ENCODE measurements at places on chromosomes 3 and 15.

GRCh38 chr15:63082366-63082765 is 39.3 kb upstream of the LACTB start:
- no peak for DNase-seq

GRCh38 chr15:79779746-79780145 is 117.1 kb downstream of the MTHFS start:
- DNase-seq = no peak

DNA sequence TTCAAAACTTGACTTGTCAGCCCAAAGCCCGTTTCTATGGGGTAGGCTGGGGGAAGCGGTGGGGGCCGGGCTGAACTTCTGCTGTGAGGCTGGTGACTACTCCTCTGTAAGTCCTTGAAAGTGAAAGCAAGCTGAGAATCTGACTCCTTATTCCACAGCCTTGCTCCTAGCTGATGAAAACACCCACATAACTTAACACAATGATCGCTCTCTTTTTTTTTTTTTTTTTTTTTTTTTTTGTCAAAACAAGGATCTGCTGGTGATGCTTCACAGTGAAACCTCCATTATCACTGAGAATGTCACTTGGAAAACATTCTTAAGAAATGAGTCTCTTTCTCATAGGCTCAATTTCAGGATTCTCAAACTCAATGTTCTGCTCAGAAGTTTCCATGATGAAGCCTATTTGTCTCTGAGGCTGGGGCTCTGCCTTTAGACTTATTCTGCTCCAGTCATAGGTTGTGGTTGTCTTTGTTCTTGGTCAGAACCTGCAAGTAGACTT is 31.4 kb upstream of the TKT start:
- peak; percentile 36 for DNase-seq

DNA sequence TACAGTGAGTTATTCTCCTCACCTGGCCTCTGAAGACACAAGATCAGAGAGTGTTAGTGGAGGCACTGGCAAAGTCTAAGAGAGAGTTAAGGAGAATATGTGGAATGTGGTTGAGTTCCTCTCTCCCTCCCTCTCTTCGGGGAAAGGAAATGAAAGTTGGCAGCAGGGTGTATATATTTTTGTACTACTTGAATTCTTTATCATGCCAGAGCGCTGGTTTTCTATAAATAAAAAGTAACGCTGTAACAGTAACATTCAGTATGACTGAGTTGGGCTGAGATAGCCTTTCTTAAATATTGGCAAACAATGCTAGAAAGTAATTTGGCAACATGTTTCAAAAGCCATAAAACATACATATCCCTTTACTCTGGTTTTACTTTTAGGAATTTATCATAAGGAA is 77.5 kb upstream of the TNFAIP8L3 start:
- DNase-seq = peak; percentile 58

GRCh38 chr3:187210545-187211327 is 13.4 kb downstream of the RTP1 start:
- DNase-seq = peak; percentile 74

DNA sequence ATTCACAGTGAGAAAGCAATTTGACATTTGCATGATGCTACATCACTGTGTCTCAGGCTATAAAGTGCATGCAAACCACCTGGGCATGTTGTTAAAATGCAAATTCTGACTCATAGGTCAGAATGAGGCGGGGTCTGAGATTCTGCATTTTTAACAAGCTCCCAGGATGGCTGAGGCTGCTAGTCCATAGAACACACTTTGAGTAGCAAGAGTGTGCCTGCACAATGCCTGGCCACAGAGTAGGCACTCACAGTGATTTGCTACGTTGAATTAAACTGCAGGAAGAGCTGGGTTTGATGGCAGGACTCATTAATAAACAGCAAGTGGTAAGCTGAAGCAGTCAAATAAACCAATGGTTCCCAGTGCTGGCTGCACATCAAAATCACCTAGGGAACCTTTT is 48.1 kb downstream of the NTRK3 start:
- DNase-seq = no peak

DNA sequence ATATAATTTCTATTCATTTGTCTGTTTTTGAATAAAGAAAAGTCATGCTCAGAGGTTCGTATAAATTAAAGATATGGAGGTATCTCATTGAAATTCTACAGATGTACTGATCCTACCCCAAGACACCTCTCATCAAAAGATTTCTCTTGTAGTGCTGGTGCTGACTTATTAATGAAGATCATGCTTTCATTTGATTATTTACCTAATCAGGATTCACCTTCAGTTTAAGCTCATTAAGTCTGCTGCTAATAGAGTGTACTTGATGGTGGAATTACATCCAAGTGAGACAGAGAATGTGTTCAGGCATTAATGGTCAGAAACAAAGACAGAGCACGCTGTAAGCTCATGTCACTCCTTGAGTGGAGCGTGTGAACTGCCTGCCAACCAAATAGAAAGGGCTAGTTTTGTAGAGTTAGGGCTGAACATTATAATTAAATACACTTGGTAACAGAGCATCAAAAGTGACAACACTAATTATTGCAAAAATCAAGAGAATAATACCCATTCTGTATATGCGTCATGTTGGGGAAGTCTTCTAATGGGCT is 45.5 kb downstream of the KBTBD12 start:
- DNase-seq = no peak

DNA sequence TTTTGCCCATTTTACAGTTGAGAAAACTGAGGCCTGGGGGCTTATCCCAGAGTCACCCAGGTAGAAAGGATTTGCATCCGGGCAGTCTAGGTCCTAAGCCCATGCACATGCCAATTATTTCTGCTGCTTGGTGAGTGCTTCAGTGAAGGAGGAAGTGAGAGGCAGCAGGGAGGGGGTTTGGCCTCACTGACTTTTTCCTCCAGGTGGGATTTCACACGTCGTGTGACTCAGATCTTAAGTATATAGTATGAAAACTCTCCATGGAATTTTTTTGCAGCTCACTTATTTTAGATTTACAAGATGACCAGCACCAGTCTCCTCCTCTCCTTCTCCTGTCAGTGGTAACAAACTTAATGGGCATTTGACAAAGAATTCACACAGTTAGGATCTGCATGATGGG is 4.6 kb downstream of the ITGA11 start:
- peak; percentile 72 for DNase-seq

- DNase-seq = peak; percentile 56
Measured at GRCh38 chr3:100972867-100973266, 20.4 kb downstream of the ABI3BP start.

GRCh38 chr3:130772129-130772528 is 25.5 kb upstream of the PIK3R4 start:
- DNase-seq = no peak

DNA sequence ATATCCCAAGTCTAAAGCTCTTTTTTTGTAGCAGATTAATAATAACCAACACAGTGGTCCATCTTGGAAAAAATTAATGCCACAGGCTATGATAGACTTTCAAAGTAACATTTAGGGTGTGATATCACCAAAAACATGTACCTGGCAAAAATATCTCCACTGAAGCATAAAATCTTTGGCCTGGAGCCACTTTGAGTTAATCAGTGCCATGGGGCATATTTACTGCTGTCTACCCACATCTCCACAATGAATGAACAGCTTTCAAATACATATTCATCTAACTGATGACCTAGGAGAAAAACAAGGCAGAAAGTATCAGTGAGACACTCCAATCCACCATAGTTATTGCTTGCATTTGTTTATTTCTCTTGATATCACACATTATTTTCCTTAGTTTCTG is 296.0 kb upstream of the MDFIC2 start:
- DNase-seq = no peak

DNA sequence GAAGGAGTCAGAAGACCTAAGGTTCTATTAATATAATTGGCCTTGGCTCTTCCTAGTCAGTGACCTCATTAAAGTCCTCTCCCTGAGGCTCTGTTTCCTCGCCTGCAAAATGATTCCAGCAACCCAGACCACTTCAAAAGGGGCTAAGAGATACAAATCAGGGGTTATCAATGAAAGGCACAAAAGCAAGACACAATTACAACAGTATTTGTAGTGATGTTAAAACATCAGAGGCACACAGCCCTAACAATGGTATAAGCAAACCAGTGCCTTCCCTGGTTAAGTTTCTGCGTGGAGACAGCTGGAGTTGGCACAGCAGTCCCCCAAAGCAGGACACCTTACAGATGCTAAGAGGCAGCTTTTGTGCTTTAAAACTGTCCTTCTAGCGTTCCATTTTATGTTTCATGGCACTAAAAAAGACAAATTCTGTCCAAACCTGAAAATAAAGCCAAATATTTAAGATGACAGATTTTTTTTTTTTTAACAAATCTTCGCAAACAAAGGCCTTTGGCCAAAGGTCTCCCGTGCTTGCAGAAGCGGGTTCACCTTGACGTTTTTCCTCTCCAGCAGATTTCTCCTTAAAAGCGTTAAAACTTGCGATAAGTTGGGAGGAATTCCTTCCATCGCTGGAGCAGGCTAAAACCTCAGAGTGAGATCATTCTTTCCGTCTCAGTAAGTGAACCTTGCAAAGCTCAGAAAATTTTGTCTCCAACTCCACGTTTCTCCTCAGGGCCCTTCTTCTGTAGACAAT is 999 bp downstream of the ZNF280D start:
- DNase-seq = peak; percentile 69

- DNase-seq = peak; percentile 41
Measured at GRCh38 chr3:109023656-109024254, 70.1 kb upstream of the GUCA1C start.

DNA sequence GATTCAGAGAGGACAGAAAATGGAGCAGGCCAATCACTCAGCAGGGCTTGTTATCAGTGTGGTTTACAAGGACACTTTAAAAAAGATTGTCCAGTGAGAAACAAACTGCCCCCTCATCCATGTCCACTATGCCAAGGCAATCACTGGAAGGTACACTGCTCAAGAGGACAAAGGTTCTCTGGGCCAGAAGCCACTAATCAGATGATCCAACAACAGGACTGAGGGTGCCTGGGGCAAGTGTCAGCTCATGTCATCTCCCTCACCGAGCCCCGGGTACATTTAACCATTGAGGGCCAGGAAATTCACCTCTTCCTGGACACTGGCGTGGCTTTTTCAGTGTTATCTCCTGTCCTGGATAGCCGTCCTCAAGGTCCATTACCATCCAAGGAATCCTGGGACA is 513.7 kb upstream of the EPHA6 start:
- no peak for DNase-seq

GRCh38 chr3:16085884-16086608 is 88.4 kb upstream of the GALNT15 start:
- DNase-seq = no peak

- DNase-seq = no peak
Measured at GRCh38 chr15:52862677-52863076, 72.5 kb upstream of the ONECUT1 start.

GRCh38 chr3:148955544-148956346 is 35.6 kb upstream of the GYG1 start:
- DNase-seq = peak; percentile 90

DNA sequence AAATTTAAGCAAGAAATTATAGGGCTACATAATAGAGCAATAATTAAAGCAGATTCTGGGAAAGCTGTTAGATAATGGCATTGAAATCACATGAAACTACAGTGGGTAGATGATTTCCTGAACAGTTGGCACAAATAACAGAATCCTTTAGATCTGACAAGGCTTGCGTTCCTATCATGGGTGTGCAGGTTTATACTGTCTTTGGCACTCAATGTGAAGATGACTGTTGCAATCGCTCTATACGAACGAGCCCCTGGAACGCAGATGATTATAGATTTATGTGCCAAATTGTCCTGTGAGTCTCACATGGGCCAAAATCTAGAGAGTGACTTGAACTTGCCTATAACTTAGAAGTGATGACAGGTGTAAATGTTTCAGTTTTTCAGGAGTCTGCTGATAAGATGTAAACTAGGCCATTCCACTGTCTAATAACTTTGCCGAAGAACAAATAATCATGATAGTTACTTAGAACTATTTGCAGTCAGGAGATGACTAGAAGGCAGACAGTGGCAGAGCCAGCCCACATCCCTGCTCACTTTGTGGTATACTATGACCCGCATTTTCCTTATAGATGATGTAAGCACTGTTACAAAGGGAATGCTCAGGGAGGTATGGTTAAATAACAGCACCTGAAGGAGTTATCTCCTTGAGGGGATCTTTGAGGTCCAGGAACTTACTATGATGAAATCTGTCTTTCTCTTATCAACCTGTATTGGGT is 30.5 kb upstream of the TRPC1 start:
- DNase-seq = no peak

- DNase-seq = no peak
Measured at GRCh38 chr3:126349611-126350501, 7.4 kb downstream of the KLF15 start.

- no peak for DNase-seq
Measured at GRCh38 chr15:61376516-61376915, 147.4 kb upstream of the RORA start.

- DNase-seq = peak; percentile 24
Measured at GRCh38 chr15:47711655-47712054, 5.7 kb upstream of the SEMA6D start.
